Frontal cortex (tissue), 4 donors: ENCODE measurements at places on chromosomes 13 and 19. TPM values are rescaled to one million over a fixed set of nuclear protein-coding genes. Genes with fewer than 3 reads are reported as not detected.

- no peak for DNase-seq
Observed at GRCh38 chr13:41565216-41565615, 107.9 kb downstream of the RGCC start.

DNA sequence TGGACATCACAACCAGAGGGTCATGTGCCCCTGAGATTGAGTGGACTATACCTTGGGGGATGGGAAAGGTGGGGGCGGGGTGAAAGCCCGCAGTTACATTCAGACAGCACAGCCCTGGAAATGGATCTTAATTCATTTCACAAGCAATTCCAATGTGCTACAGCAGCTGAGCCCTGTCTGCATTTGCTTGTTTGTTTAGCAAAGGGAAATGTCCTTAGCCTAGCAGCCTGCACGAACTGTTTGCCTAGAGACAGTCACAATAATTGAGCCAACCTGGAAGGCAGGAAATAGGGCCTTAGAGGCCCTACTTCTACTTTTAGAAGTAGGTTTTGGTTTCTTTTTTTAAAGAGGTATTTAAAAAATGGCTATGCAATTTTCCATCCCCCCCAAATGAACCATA is 177.3 kb upstream of the KL start:
- DNase-seq = no peak

DNA sequence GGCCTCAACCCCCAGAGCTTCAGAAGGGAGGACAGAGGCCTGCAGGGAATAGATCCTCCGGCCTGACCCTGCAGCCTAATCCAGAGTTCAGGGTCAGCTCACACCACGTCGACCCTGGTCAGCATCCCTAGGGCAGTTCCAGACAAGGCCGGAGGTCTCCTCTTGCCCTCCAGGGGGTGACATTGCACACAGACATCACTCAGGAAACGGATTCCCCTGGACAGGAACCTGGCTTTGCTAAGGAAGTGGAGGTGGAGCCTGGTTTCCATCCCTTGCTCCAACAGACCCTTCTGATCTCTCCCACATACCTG is 969 bp upstream of the CEACAM5 start:
- no peak for DNase-seq

DNA sequence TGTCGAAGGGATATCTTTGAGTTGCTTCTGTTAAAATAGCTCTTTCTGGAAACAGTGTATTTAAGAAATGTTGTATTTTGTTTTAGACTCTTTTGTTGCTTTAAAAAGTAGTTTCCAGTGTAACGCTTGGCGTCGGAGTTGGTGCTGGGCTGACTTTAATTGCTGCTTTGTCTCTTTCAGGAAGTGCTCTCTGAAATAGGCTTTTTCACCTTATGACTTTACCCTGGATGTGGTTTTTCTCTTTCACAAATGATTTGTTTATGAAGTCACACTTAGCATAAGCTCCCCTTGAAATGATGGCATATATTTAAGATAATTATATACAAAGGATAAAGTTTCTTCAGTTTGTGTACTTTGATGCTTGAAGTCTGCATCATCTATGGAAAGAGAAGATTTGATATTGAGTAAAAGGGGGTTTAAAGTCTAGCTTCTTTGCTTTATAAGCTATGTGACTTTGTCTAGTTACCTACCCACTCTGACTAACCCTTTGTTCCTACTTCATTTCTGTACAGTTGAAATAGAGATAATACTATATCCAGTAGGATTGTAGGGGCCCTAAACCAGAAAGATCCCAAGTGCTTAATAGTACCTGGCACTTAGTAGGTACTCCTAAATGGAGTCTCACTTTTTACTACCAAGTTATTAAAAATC is at the start of gene GPR18:
GPR18 (minus strand) TSS at position 170 of the 651 bp plus-strand sequence. CDS start 2,507 bp downstream, outside the sequence.
- no peak for DNase-seq

- DNase-seq = no peak
Observed at GRCh38 chr13:22040810-22041364, 370.0 kb downstream of the FGF9 start.

GRCh38 chr19:45439190-45439568 is 15.5 kb upstream of the ERCC1 start:
- DNase-seq = no peak

The CPAMD8 gene
- 4.9 TPM for total RNA-seq

The KBTBD6 gene
- total RNA-seq = 101 TPM

The CCDC194 gene
- total RNA-seq = not detected

The KIR3DL2 gene
- total RNA-seq = not detected

The FLT3 gene
- 3.7 TPM for total RNA-seq
